ENCODE measurements at places on chromosomes 1 and 21. TPM values are rescaled to one million over a fixed set of nuclear protein-coding genes. Genes with fewer than 3 reads are reported as not detected.

- no peak for DNase-seq
These were observed 117.4 kb downstream of the DISC1 start for GRCh38 chr1:231743966-231744365.

TACSTD2 gene
- total RNA-seq = 51.0 TPM

DNA sequence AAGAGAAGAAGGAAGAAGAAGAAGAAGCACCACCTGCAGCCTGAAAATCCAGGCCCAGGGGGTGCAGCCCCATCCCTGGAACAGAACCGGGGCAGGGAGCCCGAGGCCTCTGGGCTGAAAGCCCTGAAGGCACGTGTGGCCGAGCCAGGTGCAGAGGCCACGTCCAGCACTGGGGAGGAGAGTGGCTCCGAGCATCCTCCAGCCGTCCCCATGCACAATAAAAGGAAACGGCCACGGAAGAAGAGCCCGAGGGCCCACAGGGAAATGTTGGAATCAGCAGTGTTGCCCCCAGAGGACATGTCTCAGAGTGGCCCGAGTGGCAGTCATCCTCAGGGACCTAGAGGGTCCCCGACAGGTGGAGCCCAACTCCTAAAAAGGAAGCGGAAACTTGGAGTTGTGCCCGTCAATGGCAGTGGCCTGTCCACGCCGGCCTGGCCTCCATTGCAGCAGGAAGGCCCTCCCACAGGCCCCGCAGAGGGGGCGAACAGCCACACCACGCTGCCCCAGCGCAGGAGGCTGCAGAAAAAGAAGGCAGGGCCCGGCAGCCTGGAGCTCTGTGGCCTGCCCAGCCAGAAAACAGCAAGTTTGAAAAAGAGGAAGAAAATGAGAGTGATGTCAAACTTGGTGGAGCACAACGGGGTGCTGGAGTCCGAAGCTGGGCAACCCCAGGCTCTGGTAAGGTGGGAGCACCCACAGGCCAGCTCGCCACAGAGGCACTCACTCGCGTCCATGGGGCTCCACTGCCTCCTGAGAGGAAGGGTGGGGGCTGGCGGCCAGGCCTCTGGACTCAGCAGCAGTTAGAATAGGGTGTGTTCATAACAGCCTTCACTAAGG, 28.4 kb downstream of the RRP1B start:
- DNase-seq = no peak

GRCh38 chr1:58718435-58718834, 18.6 kb upstream of the MYSM1 start:
- no peak for DNase-seq

ADAMTS4 gene
- total RNA-seq = 23.8 TPM

CCDC190 gene
- 2.2 TPM for total RNA-seq

DNA sequence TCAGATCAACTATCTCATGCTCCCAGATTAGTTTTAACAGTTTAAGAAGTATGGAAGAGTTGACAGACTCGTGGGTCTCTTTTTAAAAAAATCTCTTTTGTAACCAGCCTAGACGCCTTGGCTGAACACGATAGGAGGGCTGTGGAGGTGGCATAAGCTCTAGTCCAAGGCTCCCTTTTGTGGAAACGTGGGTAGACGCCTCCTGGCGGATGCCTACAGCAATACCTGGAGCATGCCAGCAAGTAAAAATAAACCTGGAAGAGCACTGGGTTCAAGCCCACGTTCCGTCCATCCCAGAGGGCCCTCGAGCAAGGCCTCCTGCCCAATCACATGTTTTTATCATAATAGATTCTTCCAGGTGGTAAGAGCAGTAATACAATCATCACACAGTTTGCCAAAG, 87.9 kb downstream of the RGS7 start:
- no peak for DNase-seq

MASP2 gene
- not detected for total RNA-seq

DNA sequence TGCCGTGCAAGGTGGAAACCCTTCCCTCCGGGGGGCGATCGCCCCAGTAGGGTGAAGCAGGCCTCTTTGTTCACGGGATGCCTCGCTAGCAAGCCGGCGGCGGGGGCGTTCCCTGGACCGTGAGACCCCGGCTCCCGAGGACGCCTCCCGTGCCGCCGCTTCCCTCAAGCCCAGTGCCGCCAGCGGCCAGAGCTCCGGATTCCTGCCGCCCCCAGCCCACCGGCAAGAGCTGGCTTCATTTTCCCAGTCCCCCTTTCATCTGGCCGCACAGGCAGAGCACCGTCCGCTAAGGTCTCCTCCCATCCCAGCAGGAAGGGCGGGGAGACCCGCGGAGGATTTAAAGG, 16.3 kb downstream of the IER5 start:
- DNase-seq = no peak

GRCh38 chr1:86507935-86508582, 38.8 kb upstream of the CLCA4 start:
- DNase-seq = no peak

- no peak for DNase-seq
These were observed 71.4 kb upstream of the ARTN start for GRCh38 chr1:43861988-43862735.
